NCI-H510A (cell line): ENCODE measurements at places on chromosomes 16 and 17.

- DNase-seq, result no peak
These were observed 128.5 kb downstream of the SPACA3 start for GRCh38 chr17:33120103-33120502.

DNA sequence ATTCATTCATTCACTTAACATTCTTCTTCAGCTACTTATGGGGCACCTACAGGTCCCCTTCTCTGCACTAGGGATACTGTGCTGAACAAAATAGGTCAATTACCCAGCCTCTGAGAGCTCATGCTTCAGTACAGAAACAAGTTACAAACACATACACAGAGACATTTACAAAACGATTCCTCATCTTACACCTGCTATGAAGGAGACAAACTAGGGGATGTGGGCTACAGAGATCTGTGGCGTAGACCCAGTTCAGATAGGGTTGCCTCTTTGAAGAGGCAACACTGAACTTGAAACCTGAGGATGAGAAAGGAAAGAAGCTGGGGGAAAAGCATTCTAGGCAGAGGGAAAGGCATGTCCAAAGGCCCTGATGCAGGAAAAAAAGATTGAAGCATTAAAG lies 5.2 kb downstream of the IL21R start:
- no peak for DNase-seq

DNA sequence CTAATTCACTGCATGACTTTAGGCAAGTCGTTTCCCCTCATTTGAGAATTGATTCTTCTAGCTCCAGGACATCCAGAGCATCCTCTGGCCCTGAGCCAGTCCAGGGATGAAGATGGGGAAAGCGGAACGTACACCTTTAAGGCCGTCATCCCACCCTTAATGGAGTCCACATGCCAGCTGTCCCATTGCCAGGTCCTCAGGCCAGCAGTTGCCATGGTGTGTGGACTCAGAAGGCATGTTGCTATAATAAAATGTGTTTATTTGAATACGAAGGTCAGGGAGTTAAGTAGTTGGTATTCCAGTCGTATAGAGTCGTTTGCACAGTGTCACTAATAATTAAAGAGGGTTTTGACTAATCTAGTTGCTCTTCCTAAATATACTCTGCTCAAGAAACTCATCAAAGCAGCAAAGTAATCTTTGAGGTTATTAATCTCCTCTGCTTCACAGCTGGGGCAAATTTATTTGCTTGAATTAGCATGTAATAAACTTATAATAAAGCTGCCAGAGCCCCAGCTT lies 30.4 kb downstream of the CCDC182 start:
- DNase-seq, result no peak

DNA sequence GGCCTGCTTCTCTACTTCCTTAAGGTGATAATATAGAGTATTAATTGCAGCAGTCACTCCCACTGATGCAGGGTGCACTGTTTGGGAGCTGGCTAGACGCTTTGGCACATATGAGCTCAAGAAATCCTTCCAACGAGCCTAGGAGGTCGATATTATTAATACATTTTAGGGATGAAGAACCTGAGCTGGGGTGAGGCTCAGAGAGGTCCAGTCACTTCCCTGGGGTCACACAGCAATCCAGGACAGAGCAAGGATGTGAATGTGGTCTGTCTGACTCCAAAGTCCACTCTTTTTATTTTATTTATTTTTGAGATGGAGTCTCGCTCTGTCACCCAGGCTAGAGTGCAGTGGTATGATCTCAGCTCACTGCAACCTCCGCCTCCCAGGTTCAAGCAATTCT lies 156.4 kb upstream of the CDC42EP4 start:
- no peak for DNase-seq

- no peak for DNase-seq
These were observed 658 bp downstream of the CACNG4 start for GRCh38 chr17:66964930-66965800.

- no peak for DNase-seq
These were observed 7.0 kb upstream of the ANKRD40CL start for GRCh38 chr17:50774225-50774803.

GRCh38 chr16:49022351-49022963 lies 259.2 kb downstream of the CBLN1 start:
- no peak for DNase-seq

GRCh38 chr16:23504453-23505179 lies 5.7 kb downstream of the GGA2 start:
- no peak for DNase-seq

- DNase-seq, result no peak
These were observed 14.4 kb upstream of the METRNL start for GRCh38 chr17:83064732-83065659.

- no peak for DNase-seq
These were observed 48.2 kb downstream of the METRNL start for GRCh38 chr17:83127431-83128160.

- DNase-seq, result no peak
These were observed 28.6 kb upstream of the PAFAH1B1 start for GRCh38 chr17:2564877-2565276.
